ENCODE measurements at places on chromosomes 4 and X.

DNA sequence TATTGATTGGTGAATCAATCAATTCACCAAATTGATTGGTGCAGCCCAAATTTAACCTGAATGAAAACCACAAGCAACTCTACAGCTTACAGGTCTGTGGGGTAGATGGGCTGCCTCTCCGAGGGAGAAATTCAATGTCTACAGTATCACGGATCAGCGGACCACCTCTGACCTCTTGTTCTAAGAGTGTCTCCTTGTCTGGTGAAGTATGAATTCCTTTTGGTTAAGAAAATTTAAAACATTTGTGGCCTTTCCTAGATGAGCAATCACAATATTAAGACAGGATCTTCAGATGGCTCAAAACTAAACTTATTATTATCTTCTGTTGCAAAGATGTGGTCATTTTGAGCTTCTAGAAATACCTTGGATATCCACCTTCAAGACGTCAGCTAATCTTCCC lies 153.3 kb downstream of the IL15 start:
- no peak for DNase-seq

GRCh38 chrX:136163689-136164088 lies 16.4 kb downstream of the FHL1 start:
- DNase-seq = no peak

DNA sequence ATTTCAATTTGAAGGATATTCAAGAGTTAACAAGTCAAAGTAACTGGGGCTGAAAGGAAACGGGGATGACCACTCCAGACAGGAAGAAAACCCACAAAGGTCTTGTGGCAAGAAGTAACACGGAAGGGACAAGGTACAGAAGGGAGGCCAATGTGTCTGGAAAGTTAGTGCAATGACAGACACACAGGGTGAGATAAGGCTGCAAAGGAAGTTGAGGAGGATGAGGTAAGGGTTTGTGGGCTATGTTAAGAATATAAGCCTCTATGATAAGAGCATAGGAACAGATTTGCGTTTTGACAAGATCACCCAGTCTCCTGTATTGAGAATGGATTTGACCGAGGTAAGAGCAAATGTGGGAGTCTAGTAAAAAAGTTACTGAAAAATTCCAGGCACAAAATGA lies 21.9 kb upstream of the EMCN start:
- DNase-seq = peak; percentile 76

DNA sequence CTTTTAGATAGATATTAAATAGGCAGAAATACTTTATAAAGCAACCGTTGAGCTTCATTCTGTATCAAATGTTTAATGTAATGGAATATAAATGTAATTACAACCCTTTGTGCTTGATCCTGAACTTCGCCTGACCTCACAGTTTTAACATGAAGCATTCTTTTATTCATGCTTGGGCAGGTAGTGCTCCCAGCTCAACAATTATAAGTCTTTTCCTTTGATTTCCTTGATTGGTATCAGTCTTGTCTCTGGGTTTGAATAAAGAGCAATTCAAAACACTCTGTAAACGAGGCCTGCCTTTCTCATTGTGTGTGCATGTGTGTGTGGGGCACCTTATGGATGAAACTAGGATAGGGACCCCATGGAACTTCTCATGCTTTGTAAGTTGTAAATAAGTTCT lies 6.8 kb downstream of the METAP1 start:
- no peak for DNase-seq

DNA sequence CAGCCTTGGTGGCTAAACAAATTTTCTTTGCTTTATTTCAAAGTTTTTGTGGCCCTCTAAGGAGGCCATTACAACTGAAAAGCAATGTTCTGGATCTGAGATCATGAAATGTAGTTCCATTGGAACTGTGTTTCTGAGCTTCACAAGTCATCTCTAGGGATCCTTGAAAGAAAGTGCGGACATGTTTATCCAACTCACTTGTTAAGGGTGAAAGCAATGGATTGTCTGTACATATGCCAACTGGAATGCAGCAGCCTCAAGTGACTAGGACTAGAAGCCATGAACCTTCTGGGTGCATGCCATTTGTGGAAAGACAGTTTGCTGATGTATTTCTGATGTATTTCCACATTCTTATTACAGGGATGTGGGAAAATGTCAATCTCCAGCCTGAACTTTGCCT lies 36.7 kb upstream of the KLHL13 start:
- DNase-seq = no peak

DNA sequence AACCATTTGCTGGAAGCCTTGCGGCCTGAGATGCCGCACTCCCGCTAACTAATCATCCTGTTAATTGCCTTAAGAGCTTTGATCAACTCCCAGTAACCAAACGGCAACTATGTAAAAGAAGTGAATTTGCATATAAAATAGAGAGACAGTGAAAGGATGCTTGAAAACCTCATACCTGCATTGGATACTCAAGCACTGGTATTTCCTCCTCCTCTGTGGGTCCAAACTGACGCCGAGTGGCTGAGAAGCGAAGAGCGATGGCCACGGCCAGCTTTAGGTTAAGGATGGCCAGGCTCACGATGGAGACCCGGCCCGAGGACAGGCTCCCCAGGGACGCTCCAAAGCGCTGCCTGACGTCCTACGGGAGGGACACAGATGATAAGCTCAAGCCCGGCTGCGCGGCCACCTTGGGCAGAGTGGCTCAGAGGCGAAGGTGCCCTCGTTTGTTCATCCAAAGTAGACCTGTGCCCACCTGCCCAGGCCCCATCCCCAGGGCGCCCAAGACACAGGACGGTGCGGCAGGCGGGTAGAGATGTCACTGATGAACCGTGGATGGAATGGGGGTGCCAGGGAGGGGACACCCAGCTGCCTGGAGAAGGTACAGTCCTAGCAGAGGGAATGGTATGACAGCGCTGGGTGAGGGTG lies 43.6 kb downstream of the ACOX3 start:
- no peak for DNase-seq

DNA sequence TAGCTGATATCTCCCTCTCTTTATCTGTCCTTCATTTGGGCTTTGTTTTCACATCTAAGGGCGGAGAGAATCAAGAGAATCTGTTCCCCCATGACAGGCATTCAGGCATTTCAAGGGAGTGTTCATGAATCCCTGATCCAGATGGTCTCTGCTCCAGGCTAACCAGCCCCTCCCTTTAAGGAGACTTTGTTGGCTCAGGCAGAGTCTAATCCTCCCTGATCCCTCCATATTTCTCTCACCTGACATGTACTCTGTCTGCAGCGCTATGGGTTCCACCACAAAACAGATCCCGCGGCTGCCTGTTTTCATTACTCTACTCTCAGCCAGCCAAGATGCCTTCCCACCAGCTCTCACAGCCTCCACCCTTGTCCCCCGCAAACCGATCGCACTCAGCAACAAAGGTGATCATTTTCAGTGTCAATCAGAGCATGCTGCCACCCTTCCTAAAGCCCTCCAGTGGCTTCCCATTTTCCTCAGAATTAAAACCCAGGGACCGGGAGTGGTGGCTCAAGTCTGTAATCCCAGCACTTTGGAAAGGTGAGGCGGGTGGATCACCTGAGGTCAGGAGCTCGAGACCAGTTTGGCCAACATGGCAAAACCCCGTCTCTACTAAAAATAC lies 30.3 kb upstream of the SLC2A9 start:
- DNase-seq = no peak

DNA sequence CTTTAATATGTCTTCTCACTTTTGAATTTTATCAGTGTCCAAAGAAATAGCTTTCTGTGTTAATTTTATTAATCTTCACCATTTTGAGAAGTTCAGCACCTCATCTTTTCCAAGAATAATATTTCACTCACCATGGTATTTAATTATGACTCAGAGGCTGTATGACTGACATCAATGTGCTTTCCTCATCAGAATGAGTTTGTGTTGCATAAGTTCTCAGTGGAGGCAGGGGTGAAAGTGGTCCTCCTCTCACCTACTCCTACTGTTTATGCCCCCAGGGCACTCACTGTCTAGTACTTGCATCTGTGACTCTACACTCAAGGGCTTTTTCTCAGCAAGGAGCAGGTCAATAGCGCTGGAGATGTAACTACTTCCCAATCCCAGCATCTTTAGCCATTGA lies 905.3 kb upstream of the INTU start:
- no peak for DNase-seq

- no peak for DNase-seq
Measured at GRCh38 chr4:78409612-78410202, 141.9 kb upstream of the ANXA3 start.

- DNase-seq = no peak
Measured at GRCh38 chr4:80321341-80321740, 14.2 kb upstream of the CFAP299 start.

DNA sequence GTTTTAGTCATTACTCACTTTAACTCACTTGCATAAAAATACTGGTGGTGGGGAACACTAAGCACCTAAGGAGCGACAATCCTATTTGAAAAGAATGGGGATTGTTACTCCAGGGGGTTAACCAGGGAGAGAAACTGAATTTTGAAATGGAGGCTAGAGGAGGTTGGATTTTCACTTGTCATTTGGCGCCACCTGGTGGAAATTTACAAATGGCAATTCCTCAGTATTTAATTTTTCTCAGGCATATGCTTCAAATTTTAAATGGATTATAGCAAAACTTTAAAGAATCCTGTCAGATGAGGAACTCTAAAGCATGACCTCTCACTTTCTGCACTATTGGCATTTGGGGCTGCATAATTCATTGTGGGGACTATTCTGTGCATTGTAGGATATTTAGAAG lies 2.7 kb upstream of the GEMIN8 start:
- DNase-seq = peak; percentile 89

DNA sequence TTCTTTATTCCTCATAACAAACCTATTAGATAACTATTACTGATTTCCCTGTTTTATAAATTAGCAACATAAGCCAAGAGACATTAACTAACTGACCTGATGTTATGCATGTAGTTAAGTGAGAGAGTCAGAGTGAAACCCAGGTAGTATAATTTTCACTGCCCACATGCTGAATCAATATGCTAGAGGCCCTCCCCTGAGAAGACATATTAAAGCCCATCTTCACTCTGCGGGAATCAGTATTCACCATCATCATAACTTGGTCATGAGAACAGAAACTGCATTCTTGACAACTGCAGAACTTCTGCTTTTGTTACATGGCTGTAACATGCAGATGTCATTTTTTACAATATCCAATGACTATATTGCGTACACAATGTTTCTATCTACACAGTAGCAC lies 1324.3 kb downstream of the ARAP2 start:
- no peak for DNase-seq

DNA sequence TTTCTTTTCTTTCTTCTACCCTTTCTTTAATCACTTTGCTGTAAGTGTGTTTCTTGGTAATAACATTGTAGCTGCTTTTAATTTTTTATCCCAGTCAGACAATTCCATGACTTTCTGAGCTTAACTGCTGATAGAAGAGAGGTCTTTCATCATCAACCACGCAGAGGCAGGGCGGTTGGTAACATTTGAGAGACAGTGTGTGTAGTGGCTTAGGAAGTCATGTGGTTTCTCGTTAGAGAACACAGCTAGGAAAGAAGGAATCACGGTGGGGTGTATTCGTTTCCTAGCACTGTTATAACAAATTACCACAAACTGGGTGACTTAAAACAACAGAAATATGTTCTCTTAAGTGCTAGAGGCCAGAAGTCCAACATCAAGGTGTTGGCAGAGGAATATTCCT lies 11.5 kb downstream of the PRPS2 start:
- DNase-seq = no peak

GRCh38 chrX:42119076-42119475 lies 195.7 kb upstream of the CASK start:
- no peak for DNase-seq

DNA sequence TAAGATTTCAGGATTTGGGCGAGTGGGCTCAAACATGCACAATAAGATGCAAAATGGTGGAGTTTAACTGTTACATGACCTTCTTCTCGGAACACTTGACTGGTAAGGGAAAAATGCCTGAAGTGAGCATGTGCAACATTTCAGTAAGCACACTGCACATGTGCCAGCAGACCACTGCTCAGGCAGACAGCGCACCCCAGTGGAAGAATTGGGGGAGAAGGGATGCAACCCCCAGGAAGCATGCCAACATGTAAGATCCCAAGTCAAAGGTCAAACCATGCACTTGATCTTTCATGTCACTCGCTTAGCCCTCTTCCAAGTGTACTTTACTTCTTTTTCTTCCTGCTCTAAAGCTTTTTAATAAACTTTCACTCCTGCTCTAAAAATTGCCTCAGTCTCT lies 256.3 kb downstream of the CENPC start:
- peak; percentile 75 for DNase-seq

- DNase-seq = peak; percentile 71
Measured at GRCh38 chr4:6548201-6548881, 26.6 kb upstream of the MAN2B2 start.

DNA sequence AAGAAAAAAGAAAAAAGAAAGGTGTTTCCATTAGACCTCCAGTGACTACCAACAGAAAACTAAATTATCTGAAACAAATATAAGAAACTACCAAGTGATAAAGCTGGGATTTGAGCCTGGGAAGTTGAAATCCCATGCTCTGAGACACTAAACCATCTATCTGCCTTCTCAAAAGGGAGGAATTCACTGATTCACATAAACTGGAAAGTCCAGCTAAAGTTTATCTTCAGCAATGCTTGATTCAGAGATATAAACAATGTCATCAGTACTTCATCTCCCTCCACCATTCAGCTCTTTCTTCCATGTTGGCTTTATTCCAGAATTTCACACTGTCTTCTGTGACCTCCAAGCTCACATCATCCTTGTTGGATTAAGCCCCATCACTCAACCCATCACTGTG lies 96.3 kb downstream of the IQCM start:
- DNase-seq = no peak

DNA sequence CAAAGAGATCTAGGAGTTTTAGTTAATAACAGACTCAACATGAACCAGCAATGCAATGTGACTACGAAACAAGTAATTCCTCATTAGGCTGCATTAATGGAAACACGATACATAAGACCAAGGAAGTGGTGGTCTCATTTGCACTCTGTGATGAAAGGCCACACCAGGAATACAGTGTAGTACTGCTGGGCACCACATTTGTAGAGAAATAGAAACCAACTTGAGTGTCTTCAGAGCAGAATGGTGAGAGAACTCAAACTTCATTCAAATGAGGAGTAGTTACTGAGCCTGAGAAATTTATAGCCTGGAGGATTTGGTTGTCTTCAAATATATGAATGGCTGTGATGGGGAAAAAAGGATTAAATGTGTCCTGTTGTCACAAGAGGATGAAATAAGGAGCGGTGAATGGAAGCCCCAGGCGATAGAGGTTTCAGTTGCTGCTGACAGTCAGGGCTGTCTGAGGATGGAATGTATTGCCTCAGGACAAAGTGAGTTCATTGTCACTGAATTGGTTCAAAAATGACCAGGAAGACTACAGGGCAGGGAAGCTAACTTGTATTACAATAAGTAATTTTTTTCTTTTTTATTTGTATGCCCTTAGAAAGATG lies 50.9 kb downstream of the NFKB1 start:
- no peak for DNase-seq

GRCh38 chr4:48380583-48381167 lies 39.3 kb downstream of the SLAIN2 start:
- DNase-seq = peak; percentile 29

All from KBM-7 (cell line).